ENCODE measurements at places on chromosomes 5 and 9.

GRCh38 chr9:93814077-93814956 lies 140.8 kb downstream of the BARX1 start:
- DNase-seq = no peak

GRCh38 chr5:170404398-170404797 lies 15.2 kb upstream of the KCNMB1 start:
- DNase-seq = no peak

GRCh38 chr5:134063188-134063820 lies 51.2 kb upstream of the TCF7 start:
- no peak for DNase-seq

DNA sequence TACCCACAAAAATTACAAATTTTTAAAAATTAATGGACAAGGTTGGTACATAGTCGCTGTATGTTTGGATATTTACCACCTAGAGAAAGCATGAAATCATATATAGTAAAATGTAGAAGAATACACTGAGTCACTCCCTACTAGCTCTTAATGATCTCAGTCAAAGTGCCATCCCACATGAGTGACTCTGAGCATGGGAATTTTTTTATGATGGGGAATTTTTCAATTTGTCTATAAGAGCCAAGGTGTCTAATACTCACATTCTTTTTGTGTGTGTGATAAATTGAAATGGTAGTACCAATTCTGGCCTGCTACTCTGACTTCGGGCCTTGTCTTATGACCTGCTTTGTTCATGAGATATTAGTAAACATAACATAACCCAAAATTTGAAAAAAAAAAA lies 483.2 kb downstream of the CDH10 start:
- DNase-seq = no peak

DNA sequence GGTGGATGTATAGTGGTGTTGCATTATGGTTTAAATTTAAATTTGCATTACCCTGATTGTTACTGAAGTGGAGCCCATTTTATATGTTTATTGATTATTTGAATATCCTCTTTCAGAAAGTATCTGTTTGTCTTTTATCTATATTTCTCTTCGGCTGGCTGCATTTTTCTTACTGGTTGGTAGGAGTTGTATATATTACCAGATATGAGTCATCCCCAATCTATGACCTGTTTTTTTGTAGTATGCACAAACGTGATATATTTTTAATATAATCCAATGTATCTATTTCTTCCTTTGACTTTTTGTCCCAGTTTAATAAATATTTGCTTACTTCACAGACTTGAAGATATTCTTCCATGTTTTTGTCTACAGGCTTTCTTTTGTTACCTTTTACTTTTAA lies 29.3 kb upstream of the CAMK4 start:
- no peak for DNase-seq

Measured in AG09319 (cell line).